NCI-H2029 (cell line): ENCODE measurements at places on chromosomes 2 and 18.

DNA sequence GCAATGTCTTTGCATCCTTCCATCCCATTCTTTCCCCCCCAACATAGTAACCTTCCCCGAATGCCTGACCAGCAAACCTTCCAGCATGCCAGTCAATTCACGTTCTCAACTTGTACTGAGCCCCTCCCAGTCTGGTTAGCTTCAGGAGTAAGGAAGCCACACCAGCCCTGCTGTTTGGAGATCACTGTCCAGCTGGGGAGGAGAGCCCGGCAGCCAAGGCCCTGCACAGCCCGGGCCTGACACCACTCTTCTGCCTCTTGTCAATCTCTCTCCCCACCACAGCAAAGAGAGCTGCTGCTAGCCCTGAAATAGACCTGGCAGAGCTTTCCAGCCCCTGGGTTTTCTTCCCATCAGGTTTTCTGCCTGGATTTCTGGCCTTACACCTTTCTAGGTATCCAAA, 185.8 kb upstream of the ID2 start:
- no peak for DNase-seq

DNA sequence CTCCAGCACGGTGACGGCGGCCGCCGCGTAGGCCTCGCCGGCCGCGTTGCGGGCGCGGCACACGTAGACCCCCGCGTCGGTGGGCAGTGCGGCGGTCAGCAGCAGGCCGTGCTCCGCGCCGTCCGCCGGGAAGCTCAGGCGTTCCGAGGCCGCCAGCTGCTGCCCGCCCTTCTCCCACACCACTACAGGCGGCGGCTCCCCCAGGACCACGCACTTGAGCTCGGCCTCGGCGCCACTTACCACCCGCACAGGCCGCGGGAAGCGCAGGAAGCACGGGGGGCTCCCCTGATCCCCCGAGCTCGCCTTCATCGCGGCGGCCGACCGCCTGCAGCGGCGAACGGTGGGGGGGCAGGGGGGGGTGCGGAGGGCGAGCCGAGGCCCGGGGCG, 422 bp downstream of the OBSL1 start:
- DNase-seq: no peak

GRCh38 chr2:182240862-182241371, 185.9 kb downstream of the PDE1A start:
- DNase-seq: peak; percentile 27

DNA sequence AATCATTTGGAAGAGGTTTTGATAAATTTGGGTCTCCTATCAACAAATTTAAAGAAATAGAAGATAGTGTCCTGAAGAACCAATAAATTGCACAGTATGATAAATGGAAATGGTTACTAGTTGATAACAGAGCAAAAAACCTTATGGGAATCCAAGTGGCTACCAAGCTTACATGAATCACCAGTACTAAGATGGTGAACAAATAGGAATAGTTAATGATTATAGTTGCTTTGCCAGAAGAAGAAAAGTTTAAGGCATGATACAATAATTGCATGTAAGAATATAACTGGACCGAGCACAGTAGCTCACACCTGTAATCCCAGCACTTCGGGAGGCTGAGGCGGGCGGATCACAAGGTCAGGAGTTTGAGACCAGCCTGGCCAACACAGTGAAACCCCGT, 19.6 kb upstream of the INO80D start:
- no peak for DNase-seq

DNA sequence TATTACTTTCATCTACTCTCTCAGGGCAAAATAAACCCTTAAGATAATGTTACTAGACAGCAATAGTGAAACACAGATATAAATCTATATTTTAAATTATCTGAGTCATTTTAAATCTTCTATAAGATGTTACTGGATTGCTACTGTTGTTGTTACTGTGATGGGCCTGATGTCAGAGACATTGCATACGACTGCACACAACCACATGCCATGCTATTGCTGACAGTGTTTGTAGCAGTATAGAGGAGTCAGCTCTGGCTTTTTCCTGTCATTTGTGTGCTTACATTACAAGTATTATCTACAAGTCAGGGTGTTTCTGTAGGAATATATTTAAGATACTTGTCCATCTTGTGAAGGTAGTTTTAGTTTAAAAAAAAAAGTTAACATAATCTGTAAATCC, 63.9 kb downstream of the CCDC148 start:
- DNase-seq: no peak

GRCh38 chr2:182043021-182043420, 57.4 kb downstream of the PPP1R1C start:
- no peak for DNase-seq

DNA sequence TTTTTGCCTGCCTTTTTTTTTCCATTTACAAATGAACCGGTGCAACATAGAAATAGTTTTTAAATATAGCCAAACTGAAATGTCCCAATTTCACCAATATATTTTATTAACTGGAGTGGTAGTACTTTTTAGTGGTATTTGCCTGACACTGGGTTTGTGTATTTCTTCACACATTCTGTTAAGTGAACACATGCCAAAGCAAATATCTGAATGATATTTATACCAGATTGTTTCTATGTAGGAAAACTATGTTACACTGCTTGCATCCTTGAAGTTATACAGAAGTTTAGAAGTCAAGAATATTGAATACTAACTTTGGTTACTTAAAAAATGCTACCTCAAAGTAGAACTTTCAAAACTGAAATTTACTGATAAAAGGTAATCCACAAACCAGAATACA, 19.4 kb upstream of the ITPRID2 start:
- no peak for DNase-seq

DNA sequence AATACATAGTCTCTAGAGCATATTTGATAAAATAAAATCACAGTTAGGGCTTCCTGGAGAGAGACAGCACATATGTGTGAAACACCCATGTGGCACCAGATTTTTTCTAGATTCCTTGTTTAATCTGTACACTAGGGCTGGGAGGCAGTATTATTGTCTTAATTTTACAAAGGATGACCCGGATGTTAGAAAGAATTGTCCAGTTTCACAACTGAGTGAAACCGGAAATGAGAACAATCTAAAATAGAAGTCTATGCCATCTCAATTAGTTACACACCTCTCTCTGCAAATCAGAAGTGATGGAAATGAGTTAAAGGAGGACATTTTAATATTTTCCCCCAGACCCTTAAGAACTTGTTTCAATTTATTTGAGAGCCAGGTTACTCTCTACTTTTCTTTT, 463.7 kb upstream of the DSEL start:
- DNase-seq: no peak

- no peak for DNase-seq
These were observed 222.7 kb downstream of the TCF4 start for GRCh38 chr18:55365342-55365741.

DNA sequence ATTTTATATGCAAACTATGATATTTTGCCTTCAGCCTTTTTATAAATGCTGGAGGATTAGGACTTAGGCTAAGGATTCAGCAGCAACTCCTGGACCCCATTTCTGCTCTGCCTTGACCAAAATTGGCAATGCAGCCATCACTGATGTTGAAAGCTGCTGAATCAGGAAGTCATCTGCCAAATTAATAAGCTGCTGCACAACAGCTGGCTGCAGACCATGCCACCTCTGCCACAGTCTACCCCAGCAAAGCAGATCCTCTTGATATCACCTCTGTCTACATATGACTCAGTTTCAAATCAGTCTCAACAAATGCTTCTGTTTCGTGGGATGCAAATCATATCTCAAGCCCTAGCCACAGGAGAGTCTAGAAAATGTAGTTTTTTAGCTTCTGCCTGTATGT, 7.1 kb upstream of the SOS1 start:
- DNase-seq: no peak

- DNase-seq: peak; percentile 43
These were observed 42.7 kb downstream of the ACSL3 start for GRCh38 chr2:222903234-222904220.

DNA sequence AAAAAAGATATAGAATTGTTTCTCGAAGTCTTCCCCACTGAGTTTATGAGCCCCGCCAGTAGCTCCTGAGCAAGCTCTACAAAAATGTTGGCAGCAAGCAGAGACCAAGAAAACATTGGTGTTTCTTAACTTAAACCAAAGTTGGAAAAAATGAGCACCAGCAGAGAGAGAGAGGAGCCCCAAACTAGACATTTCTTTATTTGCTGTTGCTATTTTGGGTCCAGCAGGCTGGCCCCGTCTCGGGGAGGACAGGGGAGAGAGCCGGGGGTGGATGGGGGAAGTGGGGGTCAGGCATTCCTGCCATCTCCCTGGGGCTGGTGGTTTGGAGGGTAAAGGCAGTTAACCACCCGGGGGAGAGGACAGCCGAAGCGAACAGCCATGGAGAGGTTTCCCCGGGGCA, 113.0 kb downstream of the DYSF start:
- no peak for DNase-seq

GRCh38 chr2:146949400-146949799, 895.4 kb upstream of the ACVR2A start:
- no peak for DNase-seq

- DNase-seq: peak; percentile 93
These were observed 108.5 kb upstream of the ID2 start for GRCh38 chr2:8573234-8573941.

- DNase-seq: no peak
These were observed 23.7 kb upstream of the MSGN1 start for GRCh38 chr2:17792515-17792914.

DNA sequence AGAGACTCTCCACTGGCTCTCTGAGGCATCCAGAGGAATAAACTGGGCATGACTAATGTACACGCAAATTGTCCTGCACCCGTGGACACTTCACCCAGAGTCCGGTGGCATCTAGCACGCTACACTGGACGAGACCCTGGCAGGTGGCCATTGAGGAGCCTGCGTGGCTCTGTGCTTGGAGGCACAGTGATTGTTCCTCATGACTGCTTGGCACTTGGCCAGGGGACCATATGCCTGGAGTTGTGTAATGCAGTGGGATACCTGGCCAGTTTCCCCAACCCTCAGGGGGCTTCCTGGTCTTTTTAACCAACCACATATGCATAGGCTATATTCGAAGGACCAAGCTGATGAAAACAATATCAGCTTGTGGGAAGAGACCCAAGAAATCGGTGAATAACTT, 66.6 kb downstream of the MTCL1 start:
- peak; percentile 1 for DNase-seq

- DNase-seq: peak; percentile 70
These were observed 11.8 kb downstream of the ERFE start for GRCh38 chr2:238170386-238171071.

- DNase-seq: no peak
These were observed 260.1 kb upstream of the FAM98A start for GRCh38 chr2:33859176-33859575.

DNA sequence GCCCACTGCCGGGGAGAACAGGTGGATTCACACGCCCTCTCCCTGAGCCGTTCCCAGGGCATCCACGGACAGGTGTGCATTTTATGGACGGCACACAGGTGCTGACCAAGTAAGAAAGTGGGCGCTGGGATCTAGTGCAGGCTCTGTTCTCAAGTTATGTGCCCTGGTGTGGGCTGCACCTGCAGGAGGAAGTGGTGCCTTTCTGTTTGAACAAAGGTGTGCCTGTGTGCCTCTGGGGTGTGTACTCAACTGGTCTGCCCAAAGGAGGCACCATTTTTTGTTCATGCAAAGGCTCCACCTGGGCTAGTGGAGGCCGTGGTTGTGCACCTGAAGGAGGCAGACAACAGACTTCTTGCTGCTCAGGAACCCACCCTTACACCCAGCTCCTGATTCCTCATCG, 88.2 kb upstream of the HK2 start:
- DNase-seq: no peak
